Hypothalamus (tissue), 51 donors: ENCODE measurements at places on chromosomes 11 and 22.

- DNase-seq = no peak
Observed at GRCh38 chr11:57598831-57599155, 1.3 kb downstream of the SERPING1 start.

GRCh38 chr11:34205326-34206035 is 100.1 kb downstream of the NAT10 start:
- no peak for DNase-seq

DNA sequence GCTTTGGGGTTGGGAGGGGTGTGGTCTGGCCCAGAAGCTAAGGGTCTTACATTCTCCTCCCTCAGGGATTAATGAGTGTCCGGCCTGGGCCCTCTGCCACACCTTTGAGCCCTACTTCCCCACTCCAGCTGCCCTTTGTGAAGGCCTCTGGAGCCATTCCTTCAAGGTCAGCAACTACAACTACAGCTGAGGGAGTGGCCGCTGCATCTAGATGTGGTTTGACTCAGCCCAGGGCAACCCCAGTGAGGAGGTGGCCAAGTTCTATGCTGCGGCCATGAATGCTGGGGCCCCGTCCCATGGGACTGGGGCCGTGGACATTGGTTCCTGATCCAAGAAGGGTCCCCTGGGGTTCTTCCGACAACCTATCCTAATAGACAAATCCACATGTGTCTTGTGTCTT is 14.3 kb upstream of the FOLR1 start:
- no peak for DNase-seq

- no peak for DNase-seq
Observed at GRCh38 chr11:11948242-11948947, 60.0 kb downstream of the DKK3 start.

DNA sequence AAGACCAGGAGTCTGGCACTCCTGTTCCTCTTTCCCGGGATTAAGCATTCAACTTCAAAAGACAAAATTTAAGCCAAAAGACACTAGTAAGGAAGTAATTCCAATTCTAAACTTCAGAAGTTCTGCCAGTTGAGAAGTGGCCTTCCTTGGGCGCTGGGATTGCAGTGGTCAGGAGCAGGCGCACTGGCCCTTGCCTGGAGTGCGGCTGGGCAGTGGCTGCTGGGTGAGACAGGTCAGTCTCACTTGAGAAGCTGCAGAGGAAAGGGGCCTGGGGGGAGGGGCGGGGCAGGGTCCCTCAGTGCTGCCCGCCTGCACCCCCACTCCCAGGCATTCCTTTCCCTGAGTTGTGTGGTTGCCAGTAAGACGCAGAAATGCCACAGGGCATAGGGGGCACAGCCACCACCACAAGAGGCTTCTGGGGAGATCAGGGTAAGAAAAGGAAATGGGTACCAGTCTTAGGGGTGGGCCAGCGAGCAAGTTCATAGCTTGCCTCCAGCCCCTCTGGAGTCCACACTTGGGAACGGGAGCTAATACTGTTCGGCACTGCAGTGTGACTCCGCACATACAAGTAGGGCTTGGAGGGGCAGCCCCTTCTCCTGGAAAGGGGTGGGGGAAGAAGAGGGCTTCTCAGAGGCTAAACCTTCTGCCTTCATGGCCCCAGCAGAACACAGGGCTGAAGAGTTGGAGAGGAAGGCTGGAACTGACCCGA is 5.5 kb downstream of the MRPL49 start:
- DNase-seq = no peak

- DNase-seq = no peak
Observed at GRCh38 chr11:79482800-79483199, 42.0 kb upstream of the TENM4 start.

DNA sequence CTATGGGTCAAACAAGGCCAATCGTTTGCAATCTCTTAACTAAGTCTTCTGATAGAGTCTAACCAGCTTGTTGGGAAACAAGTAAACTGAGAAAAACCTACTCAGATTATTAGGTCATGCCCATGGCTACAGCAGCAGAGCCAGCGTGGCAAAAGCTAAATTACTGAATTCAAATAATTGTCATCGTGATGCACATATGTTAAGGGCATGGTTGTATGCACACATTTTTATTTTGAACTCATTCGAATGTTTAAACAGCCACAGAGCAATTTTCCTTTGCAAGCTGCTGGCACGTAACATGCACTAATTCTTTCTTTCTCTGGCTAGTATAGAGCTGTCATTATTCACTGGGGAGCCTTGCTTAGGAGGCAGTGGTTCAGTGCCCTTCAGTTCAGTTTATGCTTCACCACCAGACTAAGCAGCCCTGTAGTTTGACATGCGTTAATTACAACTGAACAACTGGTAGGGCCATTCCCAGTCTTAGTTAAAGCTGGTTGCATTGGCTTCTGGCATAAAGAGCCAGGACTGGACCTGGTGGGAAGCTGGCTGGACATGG is 396.4 kb downstream of the METTL15 start:
- DNase-seq = no peak

DNA sequence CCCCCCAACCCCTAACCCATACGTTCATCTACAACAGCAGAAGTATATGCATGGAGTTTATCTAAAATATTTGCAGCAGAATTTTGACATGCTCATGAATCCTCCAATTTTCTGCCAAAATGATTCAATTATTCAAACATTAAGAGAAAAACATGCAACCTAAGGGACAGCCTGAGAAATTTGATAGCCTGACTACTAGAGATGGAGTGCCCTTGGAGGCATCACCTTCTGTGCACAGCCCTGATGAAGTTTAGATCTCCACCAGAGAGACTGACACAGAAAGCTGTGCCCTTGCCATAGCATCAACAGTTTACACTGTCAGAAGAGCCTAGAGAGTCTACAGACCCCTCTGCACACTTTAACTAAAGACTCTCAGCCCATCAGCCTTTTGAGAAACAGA is 217.7 kb downstream of the LUZP2 start:
- no peak for DNase-seq

- no peak for DNase-seq
Observed at GRCh38 chr11:113675565-113675964, 30.5 kb downstream of the TMPRSS5 start.

GRCh38 chr11:64268893-64269539 is 15.4 kb downstream of the BAD start:
- DNase-seq = no peak

- no peak for DNase-seq
Observed at GRCh38 chr11:69689484-69690319, 14.1 kb downstream of the FGF19 start.

GRCh38 chr11:44120169-44120568 is 24.7 kb downstream of the EXT2 start:
- DNase-seq = no peak

DNA sequence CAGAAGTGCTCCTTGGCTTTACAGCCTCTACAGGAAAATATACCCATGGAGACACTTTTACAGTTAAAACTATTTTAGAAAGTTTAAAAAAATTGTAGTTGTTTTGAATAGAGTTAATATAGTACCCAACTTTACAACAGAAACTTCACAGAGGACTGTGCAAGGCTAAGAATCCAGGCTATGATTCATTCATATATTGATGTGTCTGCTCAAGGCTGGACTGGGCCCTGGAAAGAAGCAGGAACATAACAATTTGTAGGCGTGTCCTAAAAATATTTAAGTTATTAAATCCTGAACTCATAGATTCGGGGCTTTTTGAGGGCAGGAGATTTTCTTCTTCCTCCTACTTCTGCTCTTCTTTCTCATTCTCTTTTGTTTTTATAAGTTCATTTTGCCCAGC is 291.5 kb upstream of the CCDC179 start:
- no peak for DNase-seq

DNA sequence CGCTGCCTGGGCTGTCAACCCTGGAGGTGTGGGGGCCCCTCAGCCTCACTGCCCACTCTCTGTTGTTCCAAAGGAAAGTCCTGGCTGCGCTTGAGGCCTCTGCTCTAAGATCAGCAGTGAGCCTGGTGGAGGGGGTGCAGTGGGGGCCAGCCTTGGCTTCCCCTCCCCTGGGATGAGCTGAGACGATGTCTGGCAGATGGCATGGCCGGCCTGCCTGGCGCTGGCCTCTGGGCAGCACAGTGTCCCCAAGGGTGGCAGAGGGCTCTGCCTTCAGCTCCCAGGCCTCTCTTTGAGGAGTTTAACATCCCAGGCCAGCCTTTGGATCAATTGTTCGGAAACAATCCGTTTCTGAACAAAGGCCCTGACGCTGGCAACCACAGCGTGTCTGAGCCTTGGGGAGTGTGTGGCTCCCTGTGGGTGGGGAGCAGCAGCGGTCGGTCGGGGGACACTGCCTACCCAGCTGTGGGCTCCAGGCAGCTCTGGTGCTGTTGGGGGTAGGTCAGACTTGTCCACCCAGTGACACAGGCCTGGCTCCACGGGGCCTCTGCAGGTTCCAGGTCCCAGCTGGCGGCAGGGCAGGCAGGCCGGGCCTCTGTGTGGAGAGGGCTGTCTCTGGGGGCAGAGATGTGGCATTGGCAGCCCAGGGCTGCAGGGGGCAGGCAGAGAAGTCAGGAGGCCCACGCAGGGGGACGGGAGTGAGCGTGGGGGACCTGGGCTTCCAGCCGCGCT is 12.1 kb downstream of the TSPAN4 start:
- DNase-seq = no peak

GRCh38 chr22:27113211-27113635 is 455.8 kb downstream of the MIAT start:
- peak; percentile 51 for DNase-seq

DNA sequence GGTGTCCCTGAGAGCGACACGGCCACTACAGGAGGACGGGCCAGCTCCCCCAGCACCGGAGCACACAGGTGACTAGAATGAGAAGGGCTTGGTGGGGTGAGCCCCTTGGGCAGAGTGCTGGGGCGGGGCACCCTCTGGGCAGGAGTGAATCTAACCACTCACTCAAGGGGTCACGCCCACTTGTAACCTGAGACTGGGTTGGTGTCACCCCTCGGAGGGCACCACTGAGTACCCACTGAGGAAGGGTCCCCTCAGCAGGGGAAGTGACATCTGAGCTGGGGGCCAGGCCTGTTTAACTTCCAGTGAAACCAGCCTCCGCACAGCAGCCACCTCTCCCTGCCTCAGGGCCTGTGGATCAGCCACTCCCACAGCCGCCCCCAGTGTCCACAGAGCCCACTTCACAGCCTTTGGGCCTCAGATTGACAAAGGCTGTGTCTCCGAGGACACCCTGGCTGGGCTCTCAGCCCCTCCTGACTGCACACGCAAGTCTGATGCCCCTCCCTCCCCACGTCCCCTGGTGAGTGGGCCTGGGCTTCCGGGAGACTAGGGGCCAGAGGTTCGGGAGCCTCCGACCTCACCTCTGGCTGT is 5.6 kb downstream of the GATD1 start:
- DNase-seq = no peak
